Stimulated activated CD4-positive, alpha-beta T cell treated with anti-CD3 and anti-CD28 coated beads, TNF-alpha, amount 100 ng/mL, for 24 hours (primary cell): ENCODE measurements at places on chromosomes 7 and 10.

- no peak for DNase-seq
Observed at GRCh38 chr7:94660006-94660405, 4.1 kb upstream of the SGCE start.

DNA sequence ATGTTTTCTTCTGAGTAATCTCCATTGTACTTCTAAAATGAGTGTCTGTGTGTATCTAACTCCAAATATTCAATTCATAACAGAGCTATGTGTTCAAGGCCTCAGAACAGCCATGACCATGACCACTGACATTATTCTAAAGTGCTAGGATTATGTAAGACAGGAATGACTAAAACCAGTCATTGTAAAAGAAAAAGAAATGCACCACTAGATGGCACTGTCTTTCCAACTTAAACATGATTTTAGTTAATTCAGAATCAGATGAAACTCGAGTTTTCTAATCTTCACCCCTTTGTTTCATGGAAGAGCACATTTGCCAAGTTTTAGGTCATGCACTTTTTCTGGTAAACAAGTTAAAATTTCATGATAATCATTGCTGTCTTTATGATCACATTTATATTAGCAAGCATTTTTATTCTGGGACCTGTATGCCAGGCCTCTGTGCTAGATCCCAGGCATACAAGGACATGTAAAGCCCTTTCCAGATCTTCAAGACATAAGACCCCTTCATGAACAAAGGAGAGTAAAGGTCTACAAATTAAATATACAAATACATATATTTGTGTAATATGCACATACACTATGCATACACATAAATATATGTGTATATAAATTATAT, 26.1 kb upstream of the RSU1 start:
- DNase-seq: no peak

GRCh38 chr7:135620980-135621850, 41.1 kb upstream of the STMP1 start:
- no peak for DNase-seq

DNA sequence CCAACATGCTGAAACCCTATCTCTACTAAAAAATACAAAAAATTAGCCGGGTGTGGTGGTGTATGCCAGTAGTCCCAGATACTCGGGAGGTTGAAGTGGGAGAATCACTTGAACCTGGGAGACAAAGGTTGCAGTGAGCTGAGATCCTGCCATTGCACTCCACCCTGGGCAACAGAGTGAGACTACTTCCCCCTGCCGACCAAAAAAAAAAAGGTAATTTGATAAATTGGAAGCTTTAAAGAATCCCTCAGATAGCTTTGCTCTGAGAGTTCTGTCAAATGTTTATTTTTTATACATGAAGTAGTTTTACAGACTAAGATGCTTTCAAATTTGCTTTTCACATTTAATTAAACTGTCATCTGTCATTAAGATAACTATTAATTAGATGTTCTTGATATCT, 563.3 kb upstream of the LRRTM3 start:
- no peak for DNase-seq

- peak; percentile 2 for DNase-seq
Observed at GRCh38 chr7:10973942-10974911, 555 bp downstream of the PHF14 start.

DNA sequence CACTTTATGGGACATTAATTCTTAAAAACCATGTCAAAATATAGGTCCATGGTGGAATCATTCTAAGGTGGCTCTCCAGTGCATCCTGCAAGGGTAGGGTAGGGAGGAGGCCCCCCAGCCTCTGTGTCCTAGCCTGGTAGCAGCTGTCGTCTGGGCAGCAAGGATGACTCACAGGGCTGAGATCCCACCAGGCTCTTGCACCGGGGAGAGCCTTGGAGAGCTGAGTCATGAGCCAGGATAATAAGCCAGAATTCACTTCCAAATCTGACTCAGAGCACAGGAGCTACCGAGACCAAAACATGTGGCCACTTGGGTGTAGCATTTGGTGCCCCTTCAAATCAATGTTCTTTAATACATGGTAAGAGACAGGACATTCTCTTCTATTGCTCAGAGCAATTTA, 298.5 kb downstream of the NEBL start:
- DNase-seq: no peak

- DNase-seq: no peak
Observed at GRCh38 chr7:3103614-3104398, 60.1 kb upstream of the CARD11 start.

DNA sequence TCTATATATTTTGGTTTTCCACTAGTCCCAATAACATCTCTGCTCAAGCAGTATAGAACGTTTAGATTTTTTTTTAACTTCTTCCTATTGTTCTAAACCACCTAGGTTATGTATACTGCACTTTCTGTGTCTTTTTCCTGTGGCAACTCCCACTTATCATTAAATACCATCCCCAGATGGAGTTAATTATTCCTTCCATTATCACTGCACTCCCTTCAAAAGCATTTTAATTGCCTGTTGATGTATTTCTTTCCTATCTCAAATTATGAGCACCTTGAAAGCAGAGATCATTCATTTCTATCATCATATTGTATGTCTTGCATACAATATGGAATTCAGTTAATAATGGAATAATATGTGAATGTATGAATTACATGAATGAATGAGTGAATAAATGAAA, 148.0 kb downstream of the HGF start:
- DNase-seq: no peak

- no peak for DNase-seq
Observed at GRCh38 chr7:120735791-120736190, 122.2 kb downstream of the TSPAN12 start.

GRCh38 chr7:47008461-47008860, 573.5 kb downstream of the TNS3 start:
- no peak for DNase-seq

DNA sequence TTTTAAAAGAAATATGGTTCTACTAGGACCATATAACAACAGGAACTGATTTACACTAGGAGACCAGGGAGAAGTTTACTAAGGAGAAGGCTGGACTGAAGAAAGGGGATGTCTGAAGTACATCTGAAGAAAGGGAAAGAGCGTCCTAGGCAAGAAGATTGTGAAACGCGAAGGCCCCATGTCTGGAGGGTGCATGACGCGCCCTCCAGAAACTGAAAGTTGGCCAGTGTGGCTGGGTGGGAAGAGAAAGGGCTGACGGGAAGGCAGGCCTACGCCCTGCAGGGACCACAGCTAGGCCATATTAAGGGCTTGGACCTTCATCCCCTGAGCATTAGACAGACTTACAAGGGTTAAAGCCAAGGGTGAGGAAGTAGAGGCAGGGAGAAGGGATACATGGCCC, 158.0 kb downstream of the TRIL start:
- DNase-seq: no peak

- DNase-seq: no peak
Observed at GRCh38 chr7:112538726-112539255, 58.0 kb downstream of the LSMEM1 start.

DNA sequence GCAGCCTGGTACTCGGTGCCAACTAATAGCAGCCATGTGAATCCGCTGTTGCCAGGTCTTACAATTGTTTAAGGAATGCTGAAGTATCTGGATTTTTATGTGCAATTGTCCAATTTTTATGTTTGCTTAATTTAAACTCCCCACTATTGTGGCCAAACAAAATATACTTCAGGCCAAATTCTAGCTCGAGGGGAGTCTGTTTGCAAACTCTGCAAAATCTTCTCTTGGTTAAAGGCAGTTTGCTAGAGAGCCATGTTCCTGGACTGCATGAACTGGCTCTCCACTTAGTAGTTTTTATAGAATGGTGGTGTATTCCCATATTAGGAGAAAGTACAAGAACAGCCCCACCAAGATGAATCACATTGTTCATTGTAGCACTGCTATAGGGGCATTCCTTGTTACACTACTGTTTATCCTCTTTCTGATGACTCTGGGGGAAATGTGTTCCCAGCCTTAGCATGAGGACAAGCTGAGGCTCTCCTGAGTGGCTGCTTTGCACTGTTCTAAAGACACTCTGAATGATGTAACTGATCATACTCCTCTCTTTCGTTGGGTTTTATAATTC, 178.0 kb upstream of the GLI3 start:
- DNase-seq: no peak

DNA sequence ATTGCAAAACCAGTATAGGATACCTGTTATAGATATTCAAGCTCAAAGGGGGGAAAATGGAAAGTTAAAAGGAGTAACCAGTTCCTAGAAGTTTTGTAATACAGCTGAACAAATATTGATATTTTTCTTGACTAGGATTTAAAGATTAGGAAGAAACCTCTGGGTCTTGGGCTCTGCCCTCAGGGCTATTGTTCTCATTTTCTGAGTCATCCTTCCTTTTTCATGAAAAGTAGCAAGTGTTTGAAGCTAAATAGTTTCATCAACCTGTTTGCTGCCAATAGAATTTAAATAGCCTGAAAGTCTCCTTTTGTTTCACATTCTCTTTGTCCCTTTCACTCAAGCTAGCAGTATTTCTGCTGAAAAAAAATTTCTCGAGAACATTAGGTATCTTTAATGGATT, 1061.1 kb upstream of the GHITM start:
- no peak for DNase-seq

DNA sequence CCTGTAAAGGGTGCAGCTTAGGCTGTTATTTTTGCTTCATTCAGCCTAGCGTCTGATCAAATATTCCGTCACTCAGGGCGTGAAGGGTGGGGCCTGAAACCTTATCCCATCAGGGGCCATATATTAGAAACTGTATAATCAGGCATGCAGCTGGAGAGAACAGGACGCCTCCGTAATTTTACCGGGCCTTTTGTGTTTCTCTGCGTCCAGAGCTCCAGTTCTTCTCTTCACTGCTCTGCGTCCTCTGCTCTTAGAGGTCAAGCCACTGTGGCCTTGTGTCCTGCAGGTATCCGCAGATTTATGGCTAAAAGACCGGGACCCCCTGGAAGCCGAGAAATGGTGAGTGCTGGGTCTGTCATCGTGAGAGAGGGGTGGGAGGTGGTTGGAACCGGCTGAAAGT, at the start of gene ZNF735:
Gene ZNF735 (plus strand): TSS at position 301 of the 400 bp plus-strand sequence. CDS start 0 bp downstream, at position 301.
- DNase-seq: no peak

GRCh38 chr10:128400564-128400963, 274.3 kb upstream of the MKI67 start:
- no peak for DNase-seq

DNA sequence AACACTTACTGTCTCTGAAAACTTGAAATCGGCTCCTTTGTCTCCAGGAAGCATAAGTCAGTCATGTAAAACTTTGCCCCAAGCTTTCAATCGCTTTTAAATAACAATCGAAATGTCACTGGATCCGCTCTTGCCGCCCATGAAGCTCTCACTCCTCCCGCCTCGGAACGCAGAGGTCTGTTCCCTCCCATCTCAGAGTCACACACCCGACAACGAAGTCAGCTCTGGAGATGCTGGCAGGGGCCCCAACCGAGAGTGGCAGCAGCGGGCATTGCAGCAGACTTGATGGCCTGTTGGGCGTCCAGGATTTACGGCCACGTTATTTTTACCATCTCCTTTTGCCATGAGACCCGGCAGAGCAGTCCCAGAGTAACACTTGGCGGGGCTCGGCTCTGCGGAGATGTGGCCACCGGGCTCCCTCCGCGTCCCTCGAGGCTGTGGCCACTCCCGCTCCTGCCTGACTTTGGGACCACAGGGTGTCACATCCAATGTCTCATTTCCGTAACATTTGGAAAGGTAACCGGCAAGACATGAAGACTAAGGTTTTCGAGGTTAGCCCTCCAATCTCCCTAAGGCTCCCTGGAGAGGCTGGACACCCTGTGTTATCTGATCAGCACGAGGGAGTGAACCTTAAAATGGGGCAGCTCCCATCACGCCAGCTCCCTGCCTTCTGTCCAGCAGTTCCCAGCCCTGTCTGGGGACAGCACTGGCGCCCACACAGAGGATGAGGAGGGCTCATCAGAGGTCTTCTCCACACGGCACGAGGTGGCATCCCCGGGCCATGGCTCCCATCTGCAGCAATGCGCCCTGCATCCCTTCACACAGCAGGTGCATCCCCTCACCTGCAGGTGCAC, 62.8 kb upstream of the ADGRA1 start:
- no peak for DNase-seq

- DNase-seq: no peak
Observed at GRCh38 chr7:29457565-29458011, 106.0 kb upstream of the PRR15 start.

- DNase-seq: no peak
Observed at GRCh38 chr10:14429043-14429700, 98.4 kb upstream of the FRMD4A start.

GRCh38 chr10:63502832-63503231, 18.4 kb upstream of the REEP3 start:
- no peak for DNase-seq

- no peak for DNase-seq
Observed at GRCh38 chr7:41096917-41097316, 606.0 kb downstream of the INHBA start.

GRCh38 chr10:6487920-6488319, 92.2 kb downstream of the PRKCQ start:
- no peak for DNase-seq

DNA sequence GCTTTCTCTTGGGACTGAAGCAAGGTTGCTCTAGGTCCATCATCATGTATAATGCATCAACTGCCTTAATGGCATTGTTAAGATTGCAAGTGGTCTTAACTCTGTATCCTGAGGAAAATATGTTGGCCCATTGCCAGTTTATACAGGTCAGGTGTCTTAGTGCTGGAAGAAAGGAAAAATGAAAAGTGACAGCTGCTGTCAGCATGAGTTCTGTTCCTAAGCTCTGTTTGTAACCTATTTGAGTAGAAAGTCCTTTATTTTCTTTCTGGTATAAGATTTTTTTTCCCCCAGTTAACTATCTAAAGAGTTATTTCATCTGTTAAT, 127.2 kb downstream of the SRI start:
- DNase-seq: no peak

GRCh38 chr10:61329854-61330253, 123.3 kb downstream of the TMEM26 start:
- no peak for DNase-seq

GRCh38 chr10:110323503-110323902, 18.8 kb upstream of the SMNDC1 start:
- no peak for DNase-seq

- DNase-seq: no peak
Observed at GRCh38 chr10:114711176-114711868, 53.2 kb upstream of the ABLIM1 start.

- DNase-seq: no peak
Observed at GRCh38 chr10:75240329-75241076, 4.7 kb upstream of the COMTD1 start.

GRCh38 chr7:76262683-76263402, 39.6 kb upstream of the HSPB1 start:
- no peak for DNase-seq

DNA sequence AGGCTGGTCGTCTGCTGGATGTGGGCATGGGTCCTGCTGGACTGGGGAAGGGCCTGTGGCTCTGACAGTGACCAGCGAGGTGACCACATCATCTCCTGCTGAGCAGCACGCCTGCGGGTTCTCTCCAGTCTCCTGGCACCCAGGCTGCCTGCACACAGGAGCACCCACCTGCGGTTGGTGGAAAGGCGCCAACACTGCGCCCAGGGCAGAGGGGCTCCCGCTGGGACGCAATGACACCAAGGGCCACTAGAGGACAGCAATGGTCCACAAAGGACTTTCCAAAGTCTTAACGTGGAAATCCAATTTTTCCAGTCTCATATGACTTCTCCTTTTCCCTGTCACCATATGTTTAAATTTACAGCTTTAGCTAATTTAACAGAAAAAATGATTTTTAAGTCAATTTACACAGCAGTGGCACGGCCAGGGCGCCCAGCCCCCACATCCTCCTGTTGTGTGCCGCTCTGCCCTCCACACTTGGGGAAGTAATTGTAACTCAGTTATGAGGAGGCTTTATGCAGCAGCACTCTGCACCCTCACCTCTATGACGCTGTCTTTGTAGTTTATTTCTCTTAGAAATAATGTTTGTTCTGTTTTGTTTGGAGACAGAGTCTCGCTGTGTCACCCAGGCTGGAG, 38.1 kb downstream of the CFAP46 start:
- DNase-seq: peak; percentile 6

GRCh38 chr7:158705234-158705850, 738 bp upstream of the NCAPG2 start:
- no peak for DNase-seq
